Tongue (tissue), 3 donors: ENCODE measurements at places on chromosomes 4 and X. TPM values are rescaled to one million over a fixed set of nuclear protein-coding genes. Genes with fewer than 3 reads are reported as not detected.

The ARHGAP6 gene
- total RNA-seq, result 9.2 TPM

The RAI2 gene
- 2.1 TPM for total RNA-seq

The HERC5 gene
- total RNA-seq, result 2.2 TPM

The PABPC4L gene
- 13.1 TPM for total RNA-seq

The ALPK1 gene
- total RNA-seq, result 17.8 TPM

The RTL5 gene
- 7.3 TPM for total RNA-seq

The PRRG3 gene
- 13.2 TPM for total RNA-seq

The TFE3 gene
- total RNA-seq, result 27.1 TPM

- DNase-seq, result no peak
These were observed 182.8 kb downstream of the LARP7 start for GRCh38 chr4:112819729-112820128.

- DNase-seq, result peak; percentile 51
These were observed 30.0 kb downstream of the RCHY1 start for GRCh38 chr4:75484190-75484589.

DNA sequence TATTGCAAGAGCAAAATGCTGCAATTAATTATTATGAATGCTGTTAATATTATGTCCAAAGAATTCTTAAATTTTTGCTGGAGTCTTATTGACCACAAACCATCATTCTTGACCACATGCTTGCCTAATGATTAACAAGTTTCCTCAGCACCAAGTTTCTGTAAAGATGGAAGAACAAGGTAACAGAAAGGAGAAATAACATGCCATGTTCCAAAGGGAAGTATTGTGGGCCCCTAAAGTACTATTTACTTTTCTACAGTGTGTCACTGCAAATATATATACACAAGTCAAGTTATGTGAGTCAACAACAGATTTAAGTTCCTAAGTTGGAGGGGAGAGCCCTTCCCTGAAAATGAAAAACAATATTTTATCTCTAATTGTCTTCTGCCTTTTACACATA lies 20.6 kb downstream of the FAM47E start:
- no peak for DNase-seq

- DNase-seq, result peak; percentile 30
These were observed 81.2 kb downstream of the SPRY1 start for GRCh38 chr4:123477711-123478209.

GRCh38 chr4:48565362-48566033 lies 75.4 kb downstream of the ZAR1 start:
- no peak for DNase-seq

GRCh38 chrX:153595859-153596857 lies 2.8 kb downstream of the CCNQ start:
- no peak for DNase-seq

GRCh38 chr4:66331761-66332160 lies 661.5 kb upstream of the EPHA5 start:
- DNase-seq, result no peak

DNA sequence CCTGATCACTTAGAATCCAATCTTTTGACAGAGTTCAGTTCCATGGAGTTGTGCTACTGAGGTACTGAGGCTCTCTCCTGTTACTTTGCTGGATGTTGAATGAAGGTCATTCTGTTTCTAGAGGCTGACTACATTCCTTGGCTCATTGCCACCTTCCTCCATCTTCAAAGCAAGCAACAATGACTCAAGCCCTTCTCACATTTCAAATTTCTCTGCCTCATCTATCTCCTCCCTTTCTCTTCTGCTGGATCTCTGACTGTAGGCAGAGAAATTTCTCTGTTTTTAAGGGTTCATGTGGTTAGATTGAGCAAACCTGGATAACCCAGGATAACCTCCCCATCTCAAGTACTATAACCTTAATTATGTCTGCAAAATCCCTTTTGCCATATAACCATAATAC lies 775.4 kb downstream of the STPG2 start:
- peak; percentile 47 for DNase-seq

DNA sequence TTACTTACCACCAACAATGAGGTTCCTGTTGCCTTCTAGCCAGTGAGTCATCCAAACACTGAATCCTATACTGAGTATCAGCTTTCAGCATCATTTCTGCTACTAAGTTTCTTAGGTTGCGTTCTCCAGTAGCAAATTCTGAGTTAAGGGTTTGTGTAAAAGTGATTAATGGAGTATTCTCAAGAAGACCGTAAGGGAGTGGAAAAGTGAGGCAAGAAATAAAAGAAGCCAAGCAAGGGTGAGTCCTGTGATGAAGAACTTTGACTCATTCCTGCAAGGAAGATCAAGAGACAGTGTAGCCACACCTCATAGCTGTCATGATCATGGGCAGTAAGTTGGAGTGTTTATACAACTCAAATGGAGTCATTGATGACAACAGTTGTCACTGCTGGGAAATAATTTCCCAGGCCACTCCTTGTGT lies 446.2 kb downstream of the RAPGEF2 start:
- DNase-seq, result no peak

DNA sequence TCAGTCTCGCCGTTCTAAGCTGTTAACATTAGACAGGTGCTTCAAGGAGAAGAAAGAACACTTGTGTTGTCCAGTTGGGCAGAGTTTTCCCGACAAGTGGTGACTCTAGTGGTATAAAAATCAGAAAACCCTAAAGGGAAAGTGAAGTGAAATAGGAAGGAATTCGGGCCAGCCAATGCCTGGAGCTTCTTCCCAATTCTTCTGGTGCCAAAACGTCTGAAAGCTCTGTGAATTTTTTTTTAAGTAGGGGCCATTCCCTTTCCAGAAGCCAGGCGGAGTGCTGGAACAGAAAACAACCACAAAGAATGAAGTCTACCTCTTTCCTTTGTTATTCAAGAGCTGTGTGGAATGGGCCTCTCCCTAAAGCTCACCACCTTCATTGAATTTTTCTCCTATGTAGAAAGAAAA lies 43.1 kb upstream of the PPARGC1A start:
- peak; percentile 40 for DNase-seq

GRCh38 chrX:1453951-1454785 lies 1.5 kb upstream of the ASMTL start:
- DNase-seq, result peak; percentile 93

- DNase-seq, result peak; percentile 83
These were observed 120.8 kb upstream of the PJA1 start for GRCh38 chrX:69285881-69286564.

DNA sequence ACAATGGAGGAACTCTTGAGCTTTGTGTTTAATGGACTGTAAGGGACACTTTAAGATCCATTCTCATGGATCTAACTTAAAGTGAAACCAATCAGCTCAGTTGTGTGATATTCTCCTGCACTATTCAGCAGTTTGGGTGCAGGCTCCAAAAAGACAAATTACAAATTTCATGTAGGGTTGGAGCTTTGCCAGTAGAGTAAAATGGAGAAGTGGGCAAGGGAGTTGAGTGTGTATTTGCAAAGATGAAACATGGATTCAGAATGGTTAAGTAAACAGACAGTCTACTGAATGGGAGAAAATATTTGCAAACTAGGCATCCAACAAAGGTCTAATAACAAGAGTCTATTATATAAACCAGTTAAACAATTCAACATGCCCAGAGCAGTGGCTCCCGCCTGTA lies 21.2 kb upstream of the MID2 start:
- no peak for DNase-seq
